ENCODE measurements at places on chromosomes 7 and 10.

DNA sequence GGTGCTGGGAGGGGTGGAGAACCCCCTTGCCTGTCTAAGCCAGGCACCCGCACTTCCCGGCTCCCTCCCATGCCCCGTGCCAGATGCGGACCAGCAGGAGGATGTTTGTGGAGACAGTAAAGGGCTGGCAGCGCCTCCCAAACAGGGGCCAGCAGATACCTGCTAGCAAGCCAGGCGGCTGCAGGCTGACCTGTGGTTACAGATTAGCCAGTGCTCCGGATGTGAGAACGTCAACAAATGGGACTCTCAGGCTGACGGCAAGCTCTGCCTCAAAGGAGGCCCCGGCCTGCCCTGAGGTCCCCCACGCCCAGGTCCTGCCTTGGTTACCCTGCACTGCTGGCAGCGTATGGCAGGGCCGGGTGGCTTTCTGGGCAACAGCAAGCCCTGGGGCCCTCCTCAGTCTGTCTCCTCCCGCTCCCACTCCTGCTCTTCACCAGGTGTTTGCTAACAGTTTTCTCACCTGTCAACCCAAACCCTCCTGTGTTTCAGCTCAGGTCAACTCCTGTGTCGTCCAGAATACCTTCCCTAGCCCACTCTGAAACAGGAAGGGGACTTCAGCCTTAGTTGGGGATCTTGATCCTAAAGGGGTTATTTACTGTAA lies 85.4 kb downstream of the NEURL1 start:
- DNase-seq: no peak

DNA sequence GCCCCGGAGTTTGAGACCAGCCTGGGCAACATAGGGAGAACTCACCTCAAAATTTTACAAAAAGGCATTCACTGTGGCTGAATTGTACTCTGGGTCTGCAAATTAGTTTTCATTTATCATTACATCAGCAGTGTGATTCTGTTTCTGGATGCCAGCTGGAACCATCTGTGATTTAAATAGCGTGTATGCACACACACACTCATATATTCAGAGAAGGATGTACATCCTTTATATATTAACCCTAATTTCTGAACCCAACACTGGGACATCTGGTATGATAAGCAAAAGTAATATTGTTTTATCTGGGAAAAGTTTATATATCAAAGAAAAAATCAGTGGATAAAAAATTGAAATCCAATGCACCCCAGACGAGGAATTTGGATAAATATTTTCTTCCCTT lies 33.8 kb upstream of the LYZL1 start:
- no peak for DNase-seq

GRCh38 chr7:2710901-2711551 lies 23.0 kb downstream of the AMZ1 start:
- DNase-seq: no peak

GRCh38 chr7:78326189-78326588 lies 527.6 kb downstream of the PHTF2 start:
- DNase-seq: no peak

DNA sequence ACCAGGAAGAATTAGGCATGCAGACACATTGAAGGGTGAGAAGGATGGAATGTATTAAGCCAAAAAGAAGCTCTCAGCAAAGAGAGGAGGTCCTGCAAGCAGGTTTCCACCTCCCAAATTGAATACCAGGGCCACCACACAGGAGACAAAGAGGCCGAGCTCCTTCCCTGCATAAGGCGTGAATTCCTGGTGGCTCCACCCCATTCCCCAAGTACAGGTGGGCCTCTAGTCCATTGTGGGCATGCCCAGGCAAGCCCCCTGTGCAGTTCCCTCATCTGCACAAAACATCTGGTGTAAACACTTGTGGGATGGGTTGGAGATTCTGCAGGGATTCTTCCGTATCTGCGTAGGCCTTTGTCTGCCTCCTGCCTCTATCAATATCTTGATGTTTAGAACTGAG lies 817.5 kb downstream of the NRG3 start:
- no peak for DNase-seq

DNA sequence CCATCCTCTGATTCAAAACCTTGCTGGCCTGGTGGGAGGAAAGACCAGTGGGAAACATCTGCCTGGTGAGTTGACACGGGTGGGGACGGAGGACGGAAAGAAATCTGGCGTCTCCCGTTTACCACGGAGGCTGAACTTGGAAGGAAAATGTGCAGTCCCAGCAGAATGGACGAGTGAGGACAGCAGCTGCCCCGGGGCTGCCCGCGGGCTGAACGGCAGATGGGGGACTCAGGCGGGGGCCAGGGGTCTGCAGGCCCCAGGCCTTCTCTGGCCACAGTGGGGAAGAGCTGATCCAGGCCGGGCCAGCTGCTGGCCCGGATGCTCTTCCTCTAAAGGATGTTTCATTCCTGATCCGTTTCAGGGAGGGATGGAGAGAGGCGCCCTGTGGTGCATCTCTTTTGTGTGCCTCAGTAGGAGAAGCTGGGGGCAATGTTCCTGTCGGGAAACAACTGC lies 147.5 kb upstream of the CHST15 start:
- DNase-seq: no peak

DNA sequence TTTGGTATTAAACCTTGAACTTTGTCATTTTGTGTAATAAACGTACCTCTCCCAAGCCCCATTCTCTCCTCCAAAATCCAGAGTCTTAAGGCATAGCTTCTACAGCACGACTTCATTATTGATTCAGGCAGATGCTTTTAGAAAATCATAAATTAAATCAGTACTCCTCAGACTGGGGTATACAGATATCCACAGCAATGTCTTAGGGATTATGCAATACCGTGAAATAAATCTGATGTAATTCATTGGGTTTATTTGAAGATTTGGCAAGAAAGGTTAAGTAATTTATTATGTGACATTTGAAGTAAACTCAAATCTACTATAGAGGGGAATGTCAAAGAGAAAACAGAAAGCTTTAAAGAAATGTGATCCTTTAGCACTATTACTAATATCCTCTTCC lies 246.1 kb upstream of the PLXDC2 start:
- DNase-seq: no peak

- DNase-seq: no peak
Observed at GRCh38 chr7:32072397-32072796, 2.2 kb upstream of the PDE1C start.

DNA sequence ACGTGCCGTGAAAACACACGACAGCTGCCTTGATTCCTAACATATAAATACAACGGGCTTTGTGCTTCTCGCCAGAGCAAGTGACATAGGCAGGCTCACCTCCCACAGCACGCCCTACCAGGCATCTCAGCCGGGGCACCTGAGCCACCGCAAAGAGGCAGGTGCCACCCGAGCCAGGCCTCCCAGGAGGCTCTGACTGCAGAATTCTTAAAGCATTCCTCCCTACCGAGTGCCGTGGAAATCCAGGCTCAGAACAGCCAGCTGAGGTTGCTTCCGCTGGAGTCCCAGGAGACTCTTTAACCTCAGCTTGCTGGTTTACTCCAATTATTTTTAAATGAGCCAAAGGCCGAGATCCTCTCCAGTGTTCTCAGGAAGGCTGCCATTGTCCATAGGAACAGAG lies 206.5 kb downstream of the USP6NL start:
- no peak for DNase-seq

GRCh38 chr7:26105931-26106330 lies 46.1 kb upstream of the NFE2L3 start:
- DNase-seq: no peak

DNA sequence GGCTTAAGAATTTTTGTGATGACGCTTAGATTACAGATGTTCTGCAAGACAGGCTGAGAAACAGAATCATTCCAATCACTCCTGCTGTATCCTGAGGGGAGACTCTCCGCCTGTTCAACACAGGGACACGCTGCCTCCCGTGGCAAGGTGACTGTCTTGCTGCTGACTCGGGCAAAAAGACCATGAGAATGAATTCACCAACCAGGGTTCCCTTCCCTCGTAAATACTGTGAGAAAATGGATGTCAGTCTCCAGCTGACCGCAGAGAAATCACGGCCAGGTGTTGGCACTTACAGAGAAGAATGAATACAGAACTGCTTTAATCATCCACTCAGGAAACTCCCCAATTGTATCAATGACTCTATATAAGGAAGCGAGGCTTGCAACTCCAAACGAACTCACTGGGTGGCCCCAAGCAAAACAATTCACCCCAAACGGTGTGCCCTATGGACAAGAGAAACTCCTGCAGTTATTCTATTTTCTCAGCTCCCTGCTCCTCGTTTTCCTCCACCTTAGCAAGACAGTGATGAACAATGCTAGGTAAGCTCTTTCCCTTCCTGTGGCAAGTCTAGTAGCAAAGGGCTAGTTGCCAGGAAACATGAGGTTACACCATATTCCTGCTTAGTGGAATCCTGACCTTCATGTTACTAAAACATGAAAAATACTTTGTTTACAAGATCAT lies 22.8 kb downstream of the GNA12 start:
- DNase-seq: no peak

Data from T-helper 17 cell (primary cell).